ENCODE measurements at places on chromosomes 2 and 18. TPM values are rescaled to one million over a fixed set of nuclear protein-coding genes. Genes with fewer than 3 reads are reported as not detected.

The DYNAP gene
- polyA plus RNA-seq: 0.18 TPM

The RAX gene
- polyA plus RNA-seq: not detected

The MTCL1 gene
- polyA plus RNA-seq: 16.7 TPM

The WDFY1 gene
- polyA plus RNA-seq: 53.7 TPM

The UPP2 gene
- 0.56 TPM for polyA plus RNA-seq

The HOXD3 gene
- polyA plus RNA-seq: 0.22 TPM

The RIT2 gene
- not detected for polyA plus RNA-seq

The PARD6G gene
- 20.3 TPM for polyA plus RNA-seq

The VIT gene
- 0.12 TPM for polyA plus RNA-seq

The ANKRD62 gene
- polyA plus RNA-seq: 0.09 TPM

The SPHKAP gene
- polyA plus RNA-seq: 1.6 TPM

The SCYGR1 gene
- not detected for polyA plus RNA-seq

The ANTXR1 gene
- polyA plus RNA-seq: 94.1 TPM

The ZNF513 gene
- polyA plus RNA-seq: 12.4 TPM

The INPP5D gene
- polyA plus RNA-seq: 8.4 TPM

The RAB31 gene
- polyA plus RNA-seq: 31.2 TPM

The RBM44 gene
- polyA plus RNA-seq: 0.94 TPM

The D2HGDH gene
- polyA plus RNA-seq: 42.5 TPM

The GPC1 gene
- 48.6 TPM for polyA plus RNA-seq

The ALKAL2 gene
- 16.0 TPM for polyA plus RNA-seq

The ASIC4 gene
- 0.27 TPM for polyA plus RNA-seq
